Right atrium auricular region (tissue), 2 donors: ENCODE measurements at places on chromosomes 7 and 10. TPM values are rescaled to one million over a fixed set of nuclear protein-coding genes. Genes with fewer than 3 reads are reported as not detected.

DNA sequence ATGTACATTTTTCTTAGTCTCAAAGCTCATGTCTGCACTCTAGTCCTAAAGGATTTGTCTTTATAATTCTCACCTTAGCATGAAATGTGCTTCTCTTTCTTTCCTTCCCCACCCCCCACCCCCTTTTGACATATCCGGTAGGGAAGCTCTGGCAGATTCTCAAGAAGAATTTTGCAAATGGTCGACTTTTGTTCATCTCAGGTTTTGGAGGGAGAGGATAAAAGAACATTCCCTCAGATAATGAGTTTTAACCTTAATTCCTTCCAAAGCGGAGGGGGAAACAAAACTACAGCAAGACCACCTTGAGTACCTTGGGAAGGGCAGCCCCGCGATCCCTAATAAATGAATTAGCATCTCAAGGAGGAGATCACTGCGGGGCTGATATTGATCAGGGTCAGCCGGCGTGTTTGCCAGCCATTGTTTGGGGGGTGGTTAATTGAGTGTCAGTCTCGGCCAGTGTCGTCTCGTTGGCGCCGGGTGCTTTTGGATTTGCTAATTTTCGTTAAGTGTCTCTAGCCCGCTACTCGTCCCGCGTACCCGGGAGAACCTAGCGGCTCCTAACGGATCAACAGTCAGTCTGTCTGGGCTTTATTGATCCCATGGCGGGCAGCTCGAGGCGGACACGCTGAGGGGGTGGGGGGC is 874 bp upstream of the BAMBI start:
- DNase-seq: no peak

DNA sequence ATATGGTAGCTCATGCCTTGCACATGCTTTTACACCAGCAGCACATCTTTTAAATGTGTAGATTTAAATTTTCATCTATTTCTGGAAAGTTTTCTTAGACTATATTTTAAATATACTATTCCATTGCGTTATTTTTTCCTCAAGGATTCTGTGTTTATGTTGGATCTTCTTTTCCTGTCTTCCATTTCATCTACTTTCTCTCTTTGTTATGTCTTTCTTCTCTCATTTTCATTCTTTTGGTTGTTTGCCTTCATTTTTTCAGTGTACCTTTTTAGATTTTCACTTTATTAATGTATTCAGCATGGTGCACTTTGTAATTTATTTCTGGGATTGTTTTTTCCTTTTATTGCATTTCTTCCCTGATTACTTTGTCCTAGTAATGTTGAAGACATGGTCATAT is 329.8 kb downstream of the ADK start:
- no peak for DNase-seq

- DNase-seq: no peak
Observed at GRCh38 chr10:33557313-33557712, 222.8 kb upstream of the NRP1 start.

DNA sequence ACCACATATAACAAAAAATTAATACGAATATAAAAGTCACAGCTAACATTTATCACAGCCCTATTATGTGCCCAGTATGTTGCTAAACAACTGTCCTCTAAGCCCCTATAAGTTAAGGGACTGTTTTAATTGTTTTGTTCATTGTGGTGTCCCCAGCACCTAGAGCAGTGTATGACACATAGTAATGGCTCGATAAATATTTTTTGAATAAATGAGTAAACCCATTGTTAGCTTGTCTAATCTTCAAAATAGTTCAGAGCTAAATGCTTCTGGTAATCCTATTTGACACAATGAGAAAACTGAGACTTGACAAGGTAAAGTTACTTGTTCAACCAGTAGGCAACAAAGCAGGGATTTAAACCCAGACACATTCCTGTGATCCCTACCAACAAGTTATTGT is 78.4 kb upstream of the NEUROD6 start:
- DNase-seq: no peak

DNA sequence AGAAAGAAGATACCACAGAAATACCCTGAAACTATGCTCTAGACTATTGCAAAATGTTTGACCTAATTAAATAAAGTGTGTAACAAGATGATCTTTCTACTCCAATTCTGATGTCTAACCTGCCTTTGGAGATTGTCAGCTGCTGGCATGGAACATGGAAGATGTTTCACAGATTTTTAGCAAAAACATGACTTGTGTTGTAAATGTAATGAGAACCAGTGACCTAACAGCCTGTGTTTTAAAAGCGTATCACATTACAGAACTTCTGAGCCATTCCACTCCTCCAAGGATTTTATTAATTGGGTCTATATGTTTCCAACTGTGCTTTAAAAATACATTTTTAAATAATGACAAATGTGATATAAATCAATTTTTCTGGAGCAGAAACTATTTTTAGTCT is 526.3 kb upstream of the SEMA3D start:
- DNase-seq: no peak

- no peak for DNase-seq
Observed at GRCh38 chr7:6640246-6640721, 3.2 kb downstream of the ZNF316 start.

DNA sequence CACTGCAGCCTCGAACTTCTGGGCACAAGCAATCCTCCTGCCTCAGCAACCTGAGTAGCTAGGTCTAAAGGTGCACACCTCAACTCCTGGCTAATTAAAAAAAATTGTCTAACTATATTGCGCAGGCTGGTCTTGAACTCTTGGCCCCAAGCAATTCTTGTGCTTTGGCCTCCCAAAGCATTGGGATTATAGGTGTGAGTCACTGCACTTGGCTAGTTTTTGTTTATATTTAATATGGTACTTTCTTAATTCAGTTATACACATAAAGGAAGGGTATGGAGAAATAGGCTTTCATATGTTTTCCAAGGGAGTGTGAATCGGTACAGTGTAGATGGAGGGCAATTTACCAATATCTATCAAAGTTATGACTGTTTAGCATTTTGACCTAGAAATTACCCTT is 20.4 kb downstream of the NPVF start:
- DNase-seq: no peak

DNA sequence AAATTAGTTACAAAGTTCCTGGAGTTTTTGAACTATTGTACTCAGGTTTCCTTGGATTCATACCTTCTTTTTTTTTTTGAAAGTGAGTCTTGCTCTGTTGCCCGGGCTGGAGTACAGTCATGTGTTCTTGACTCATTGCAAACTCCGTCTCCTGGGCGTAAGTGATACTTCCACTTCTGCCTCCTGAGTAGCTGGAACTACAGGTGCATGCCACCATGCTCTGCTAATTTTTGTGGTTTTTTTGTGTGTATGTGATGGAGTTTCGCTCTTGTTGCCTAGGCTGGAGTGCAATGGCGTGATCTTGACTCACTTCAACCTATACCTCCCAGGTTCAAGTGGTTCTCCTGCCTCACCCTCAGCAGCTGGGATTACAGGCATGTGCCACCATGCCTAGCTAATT is 22.3 kb downstream of the MCM10 start:
- no peak for DNase-seq

DNA sequence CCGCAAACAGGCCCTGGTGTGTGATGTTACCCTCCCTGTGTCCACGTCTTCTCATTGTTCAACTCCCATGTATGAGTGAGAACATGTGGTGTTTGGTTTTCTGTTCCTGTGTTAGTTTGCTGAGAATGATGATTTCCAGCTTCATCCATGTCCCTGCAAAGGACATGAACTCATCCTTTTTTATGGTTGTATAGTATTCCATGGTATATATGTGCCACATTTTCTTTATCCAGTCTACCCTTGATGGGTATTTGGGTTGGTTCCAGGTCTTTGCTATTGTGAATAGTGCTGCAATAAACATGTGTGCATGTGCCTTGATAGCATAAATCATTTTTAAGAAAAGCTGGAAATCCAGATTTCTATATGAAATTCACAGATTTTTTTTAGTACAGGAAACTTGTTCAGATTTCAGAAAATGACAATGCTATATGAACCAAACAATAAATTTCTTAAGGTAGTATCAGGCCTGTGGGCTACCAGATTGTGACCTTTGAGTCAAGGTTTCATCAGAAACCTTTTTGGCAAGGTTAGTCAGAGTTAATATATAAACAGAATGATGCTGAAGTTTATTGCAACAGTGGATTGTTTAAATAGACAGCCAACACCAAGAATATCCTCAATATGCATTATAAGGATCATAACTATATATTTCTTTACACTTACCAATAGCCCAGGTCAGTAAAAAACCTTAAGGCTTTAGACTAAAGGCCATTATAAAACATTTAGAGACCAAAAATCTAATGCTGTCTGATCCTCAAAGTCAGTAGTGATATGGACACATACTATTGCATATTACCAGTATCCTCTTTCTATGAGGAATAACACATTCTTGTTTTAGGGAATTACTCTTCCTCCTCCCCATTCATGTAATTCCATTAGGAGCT is 68.7 kb upstream of the PAPSS2 start:
- no peak for DNase-seq

DNA sequence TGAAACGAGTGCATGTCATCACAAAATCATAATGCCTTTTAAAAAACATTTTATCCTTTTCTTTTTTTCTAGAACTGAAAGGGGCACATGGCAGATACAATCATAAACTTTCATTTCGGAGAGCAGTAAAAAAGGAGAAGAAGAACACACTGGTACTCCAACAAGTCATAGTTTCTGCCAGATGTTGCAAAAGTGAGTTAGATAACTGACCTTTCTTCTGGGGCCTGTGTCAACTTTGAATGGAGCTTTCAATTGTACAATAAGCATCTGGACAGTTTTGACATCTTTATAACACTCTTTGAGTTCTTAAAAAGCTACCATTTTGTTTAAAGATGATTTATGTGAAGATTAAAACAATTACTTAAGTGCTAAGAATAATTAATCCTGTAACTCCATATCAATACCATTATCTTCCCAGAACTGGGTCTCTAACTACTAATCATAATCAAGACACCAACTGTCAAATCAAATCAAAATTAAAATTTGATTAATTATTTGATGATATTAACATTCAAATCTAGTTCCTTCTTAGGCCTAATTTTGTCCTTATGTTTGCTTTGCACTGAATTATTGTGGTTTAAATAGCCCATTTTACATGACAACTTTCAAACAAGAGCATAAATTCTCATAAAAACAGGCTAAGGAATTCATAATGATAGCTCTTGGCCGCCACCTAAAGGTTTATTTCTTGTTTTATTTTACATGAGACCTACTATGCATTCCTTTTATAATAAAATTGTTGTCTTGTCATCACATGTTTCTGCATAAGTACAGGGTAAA is 19.5 kb upstream of the ITGB8 start:
- DNase-seq: no peak

Gene ARHGAP22
- 5.7 TPM for total RNA-seq

DNA sequence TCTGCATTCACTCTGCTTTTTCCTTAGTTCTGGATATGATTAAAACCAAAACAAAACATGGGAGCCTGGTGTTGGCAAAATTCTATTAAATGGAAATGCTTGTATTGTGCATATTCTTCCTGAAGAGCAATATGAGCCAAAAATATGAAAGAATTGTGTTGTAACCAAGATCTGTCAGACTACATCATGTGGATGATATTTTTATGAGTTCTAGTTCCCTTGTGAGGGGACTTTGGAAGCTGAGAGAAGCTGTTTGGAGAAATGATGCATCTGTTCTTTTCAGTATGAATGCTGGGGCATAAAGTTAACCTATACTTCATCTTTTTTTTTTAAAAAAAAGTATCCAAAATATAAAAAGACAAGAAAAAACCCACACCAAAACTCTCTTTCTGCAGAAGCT is 782.7 kb downstream of the ANKRD7 start:
- DNase-seq: no peak

DNA sequence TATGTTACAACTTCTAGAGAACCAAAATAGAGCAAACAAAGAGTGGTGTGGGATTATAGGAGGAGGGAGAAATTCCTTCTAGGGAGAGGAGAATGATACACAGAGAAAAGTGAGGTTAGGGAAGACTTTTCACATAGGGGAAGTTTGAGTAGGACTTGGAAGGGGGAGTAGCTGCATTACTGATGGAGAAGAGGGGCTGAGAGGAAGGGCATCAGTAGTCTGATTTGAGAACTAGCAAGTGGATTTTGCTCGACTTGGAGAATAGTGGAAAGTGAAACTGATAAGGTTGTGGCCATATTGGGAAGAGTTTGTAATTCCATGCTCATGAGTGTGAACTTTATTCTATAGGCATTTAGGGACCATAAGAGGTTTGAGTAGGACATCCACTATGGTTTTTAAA is 6.1 kb downstream of the NRF1 start:
- DNase-seq: no peak

Gene STRIP2
- total RNA-seq: 8.5 TPM

- DNase-seq: no peak
Observed at GRCh38 chr7:71133232-71133622, 1.3 kb downstream of the GALNT17 start.

GRCh38 chr7:36638586-36639263 is 85.6 kb downstream of the AOAH start:
- DNase-seq: no peak

- DNase-seq: no peak
Observed at GRCh38 chr7:42928754-42929153, 3.2 kb downstream of the PSMA2 start.

DNA sequence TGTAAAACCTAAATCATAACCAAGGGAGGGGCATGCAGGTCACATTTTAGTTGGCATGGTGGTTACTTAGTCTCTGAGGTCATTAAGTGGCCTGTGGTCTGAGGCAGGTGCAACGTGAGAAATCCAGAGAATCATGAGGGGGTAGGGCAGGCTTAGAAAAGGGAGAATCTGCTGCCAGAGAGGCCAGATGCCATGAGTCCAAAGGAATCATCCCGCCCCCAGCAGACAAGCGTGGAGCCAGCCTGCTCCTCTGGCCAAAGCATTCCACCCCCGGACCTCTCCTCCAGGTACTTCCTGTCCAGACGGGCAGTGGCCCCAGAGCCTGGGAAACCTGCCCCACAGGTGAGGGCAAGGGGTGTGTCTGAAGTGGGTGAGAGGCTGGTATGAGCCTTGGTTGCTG is 196.4 kb upstream of the ZNF32 start:
- peak; percentile 55 for DNase-seq

GRCh38 chr10:59287587-59288255 is 74.6 kb downstream of the FAM13C start:
- no peak for DNase-seq

- no peak for DNase-seq
Observed at GRCh38 chr10:10685566-10685965, 332.1 kb upstream of the CELF2 start.

DNA sequence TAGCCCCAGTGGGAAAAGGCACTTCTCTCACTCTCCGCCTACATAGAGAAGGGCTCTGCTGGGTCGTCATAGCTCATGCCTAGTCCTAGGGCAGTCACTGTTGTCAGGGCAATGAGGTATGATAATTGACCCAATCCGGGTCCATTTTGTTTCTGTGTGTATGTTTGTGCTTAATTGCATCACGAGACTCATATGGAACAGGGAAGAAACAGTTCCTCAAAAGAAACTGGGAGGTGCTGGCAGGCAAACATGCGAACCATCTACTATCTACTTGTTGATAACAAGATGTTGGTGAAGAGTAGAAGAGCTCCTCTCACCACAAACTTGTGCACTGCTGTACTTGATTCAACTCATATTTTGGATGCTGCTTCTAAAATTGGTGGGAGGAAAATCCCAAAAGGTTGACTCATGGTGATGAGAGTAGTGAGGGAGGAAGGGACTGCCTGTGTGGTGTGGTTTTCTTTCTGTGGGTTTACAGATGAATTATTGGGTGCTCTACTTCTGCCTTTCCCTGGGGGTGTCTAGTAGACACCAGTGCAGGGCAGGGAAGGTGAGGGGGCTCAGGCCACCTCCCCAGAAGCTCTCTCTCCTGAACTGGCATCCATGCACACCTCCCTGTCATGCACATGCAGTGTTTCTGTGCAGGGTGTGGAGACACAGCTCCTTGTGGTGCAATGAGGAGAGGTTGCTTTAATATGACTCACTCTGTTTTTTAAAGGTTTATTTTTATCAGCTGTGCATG is 29.4 kb downstream of the LSMEM1 start:
- no peak for DNase-seq
